Motor neuron (in vitro differentiated cells): ENCODE measurements at places on chromosomes 2 and 18.

DNA sequence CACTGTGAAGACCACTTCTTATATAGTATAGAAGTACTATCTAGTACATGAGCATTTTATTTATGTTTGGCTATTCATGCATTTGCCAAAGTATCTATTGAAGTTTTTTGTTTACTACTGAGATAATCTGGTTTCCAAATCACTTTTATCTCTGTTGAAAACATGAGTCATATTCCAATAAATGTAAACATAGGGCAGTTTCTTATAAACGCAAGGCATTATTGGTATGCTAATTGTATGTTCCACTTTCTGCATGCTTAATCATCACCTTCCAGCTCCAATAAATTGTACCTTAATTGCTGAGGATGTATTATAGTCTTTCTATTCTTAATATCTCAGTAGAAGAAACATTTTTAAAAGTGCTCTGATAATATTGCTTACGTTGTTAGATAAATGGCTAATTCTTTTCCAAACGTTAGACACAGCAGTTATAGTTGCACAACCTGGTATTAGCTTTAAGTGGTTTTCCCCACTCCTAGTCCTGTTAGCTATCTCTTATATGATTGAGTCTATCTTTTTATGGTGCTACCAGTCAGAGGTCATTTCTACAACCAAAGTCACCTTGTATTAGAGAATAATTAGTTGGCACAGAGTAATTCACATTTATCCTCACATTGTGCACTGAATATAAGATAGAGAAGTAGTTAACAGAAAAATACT is 17.2 kb downstream of the ITGA4 start:
- ATAC-seq = no peak

DNA sequence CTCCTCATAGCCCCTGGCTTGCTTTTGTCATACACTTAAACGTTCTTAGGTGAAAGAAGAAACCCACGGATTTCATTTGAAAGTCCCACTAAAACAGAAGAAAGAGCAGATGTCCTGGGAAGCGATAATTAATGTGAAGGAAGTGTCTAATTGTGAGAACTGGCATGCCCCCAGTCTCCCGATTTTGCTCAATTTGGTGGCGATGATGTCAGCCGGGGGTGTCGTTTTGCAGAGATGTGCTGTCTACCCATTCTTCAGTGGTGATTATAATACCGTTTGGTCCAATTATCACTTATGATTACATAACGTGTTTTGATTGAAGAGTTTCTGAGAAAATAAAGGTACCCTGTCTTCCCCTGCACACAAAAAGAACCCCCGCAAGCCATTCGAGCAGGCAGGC is 103.1 kb downstream of the RTN4 start:
- ATAC-seq = no peak

DNA sequence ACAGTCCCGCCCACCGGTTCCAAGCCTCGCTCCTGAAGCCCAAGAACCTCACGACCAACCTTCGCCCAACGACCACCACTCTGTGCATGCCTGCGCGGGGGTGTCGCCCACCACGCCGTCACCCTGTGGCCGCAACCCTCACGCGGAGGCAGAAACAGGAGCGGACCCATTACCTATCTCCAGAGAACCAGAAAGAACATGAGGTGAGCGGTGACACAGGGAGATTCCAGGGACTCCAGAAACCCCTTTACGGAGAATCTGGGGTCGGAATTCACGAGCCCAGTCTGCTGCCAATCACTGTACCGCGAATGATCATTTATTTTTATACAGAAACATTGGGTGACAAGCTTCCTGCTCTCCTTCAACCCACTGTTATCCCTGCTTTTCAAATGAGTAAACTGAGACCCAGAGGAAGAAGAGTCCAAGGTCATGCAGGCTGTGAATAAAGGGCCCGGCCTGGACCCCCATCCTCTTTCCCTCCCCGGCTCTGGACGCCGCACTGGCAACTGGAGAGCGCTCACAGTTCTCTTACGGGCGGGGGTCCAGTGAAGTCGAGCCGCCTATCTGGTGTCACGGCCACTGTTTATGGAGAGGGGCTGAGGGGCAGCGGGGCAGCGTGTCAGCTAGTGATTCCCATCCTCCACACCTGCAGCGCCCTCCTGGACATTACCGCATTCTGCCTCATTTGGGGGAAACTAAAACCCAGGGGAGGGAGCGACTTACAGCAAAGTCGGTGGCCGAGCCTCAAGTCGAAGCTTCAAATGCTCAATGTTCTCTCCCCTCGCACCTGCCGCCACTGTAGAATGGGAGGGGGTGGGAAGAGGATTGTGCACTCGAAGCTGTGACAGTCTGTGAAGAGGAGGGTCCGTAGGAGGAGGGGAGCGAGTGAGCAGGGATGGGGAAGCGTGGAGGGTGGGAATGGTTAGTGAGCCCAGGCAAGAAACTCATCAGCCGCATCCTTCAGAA is 723 bp upstream of the SLC30A3 start:
- no peak for ATAC-seq

GRCh38 chr2:136164280-136164776 is 46.4 kb upstream of the CXCR4 start:
- peak; percentile 72 for ATAC-seq

DNA sequence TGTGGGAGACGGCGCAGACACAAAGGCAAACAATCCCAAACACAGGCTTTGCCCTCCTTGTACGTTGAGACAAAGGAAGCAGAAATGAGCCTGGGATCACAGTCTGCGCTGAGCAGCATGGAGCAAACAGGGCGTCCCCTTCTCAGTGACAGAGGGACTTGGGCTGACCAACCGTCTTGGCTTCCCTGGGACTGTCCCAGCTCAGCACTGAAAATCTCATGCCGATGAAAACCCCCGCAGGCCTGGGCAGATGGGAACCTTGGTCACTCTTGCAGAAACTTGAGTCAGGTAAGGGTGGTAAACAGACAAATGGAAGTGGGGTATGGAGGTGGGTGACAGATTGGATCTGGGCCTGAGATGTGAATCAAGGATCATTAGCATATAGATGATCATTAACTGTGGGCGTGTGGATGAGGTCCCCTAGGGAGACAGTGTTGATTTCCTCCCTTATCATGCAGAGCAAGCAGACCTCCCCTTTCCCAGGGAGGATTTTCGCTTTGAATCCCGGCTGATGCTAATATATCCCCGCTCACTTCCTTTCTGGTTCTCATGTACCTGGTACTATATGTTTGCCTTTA is 19.1 kb upstream of the SH3BP4 start:
- ATAC-seq = no peak

GRCh38 chr18:34857320-34857719 is 147.2 kb downstream of the DTNA start:
- peak; percentile 68 for ATAC-seq
